Activated T-helper 1 cell treated with anti-CD3 and anti-CD28 coated beads, Interleukin-2, amount 50 U/mL, for 16 hours (primary cell): ENCODE measurements at places on chromosomes 7 and 10.

GRCh38 chr7:158633055-158633956, 45.7 kb upstream of the PTPRN2 start:
- no peak for DNase-seq

GRCh38 chr10:75600833-75601232, 169.4 kb downstream of the LRMDA start:
- DNase-seq, result no peak

GRCh38 chr7:29886827-29887226, 80.5 kb downstream of the WIPF3 start:
- no peak for DNase-seq

GRCh38 chr10:84114088-84114667, 25.1 kb upstream of the GHITM start:
- no peak for DNase-seq

- no peak for DNase-seq
Measured at GRCh38 chr7:123437447-123437995, 96.9 kb downstream of the IQUB start.

GRCh38 chr7:7330997-7331396, 148.7 kb downstream of the C1GALT1 start:
- DNase-seq, result no peak

- DNase-seq, result no peak
Measured at GRCh38 chr7:105614341-105614840, 33.1 kb upstream of the EFCAB10 start.

DNA sequence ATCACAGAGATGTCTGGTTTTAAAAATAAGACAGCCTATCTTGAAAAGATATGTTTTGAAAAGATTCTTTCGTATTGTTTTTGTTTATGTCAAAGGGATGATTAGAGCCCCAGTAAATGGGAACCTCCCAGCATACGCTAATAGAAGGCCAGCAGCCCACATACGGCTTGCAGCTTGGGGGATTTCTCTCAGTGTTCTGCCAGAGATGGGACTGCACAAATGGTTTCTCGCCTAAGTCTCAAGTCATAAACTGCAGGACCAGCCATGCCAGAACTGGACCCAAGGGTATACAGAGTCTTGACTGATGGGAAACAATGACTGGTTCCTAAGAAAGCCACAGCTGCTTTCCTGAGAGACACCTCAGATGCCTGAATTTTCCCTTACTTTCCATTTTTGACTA, 306.9 kb upstream of the DGKB start:
- no peak for DNase-seq

- no peak for DNase-seq
Measured at GRCh38 chr7:55072251-55072650, 53.4 kb downstream of the EGFR start.

- DNase-seq, result no peak
Measured at GRCh38 chr7:11786186-11786585, 45.8 kb downstream of the THSD7A start.

- DNase-seq, result no peak
Measured at GRCh38 chr10:5550250-5550545, 25.4 kb downstream of the CALML3 start.

- no peak for DNase-seq
Measured at GRCh38 chr10:132650611-132651250, 113.1 kb downstream of the INPP5A start.
